LoVo (cell line): ENCODE measurements at places on chromosomes 12 and 14.

DNA sequence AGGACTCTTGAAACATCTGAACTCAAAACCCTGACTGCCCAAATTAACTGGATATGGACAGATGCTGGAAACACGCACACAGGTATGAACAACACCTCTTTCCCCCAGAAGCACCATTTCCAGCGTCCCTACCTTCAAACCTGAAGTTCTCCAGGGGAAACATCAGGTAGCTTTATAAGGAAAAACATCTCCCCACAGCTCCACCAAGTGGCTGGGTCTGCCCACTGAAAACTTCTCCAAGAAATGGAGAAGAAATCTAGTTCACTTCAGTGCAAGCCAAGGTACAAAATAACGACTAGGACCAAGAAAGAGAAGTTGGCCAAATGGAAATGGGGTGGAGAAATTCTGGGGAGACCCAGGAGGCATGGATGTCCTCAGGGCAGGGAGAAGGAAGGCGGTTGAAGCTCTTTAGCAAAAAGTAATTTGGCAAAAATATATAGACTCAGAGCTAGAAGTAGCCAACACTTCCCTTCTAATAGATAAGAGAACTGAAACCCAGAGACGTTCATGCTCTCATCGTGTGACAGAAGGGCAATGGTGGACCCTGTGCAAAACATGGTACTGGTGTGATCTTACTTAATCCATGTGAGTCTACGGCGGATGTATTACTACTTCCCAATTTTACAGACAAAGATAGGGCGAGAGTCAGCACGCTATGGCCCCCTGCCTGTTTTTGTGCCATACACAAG lies 10.5 kb upstream of the NUAK1 start:
- peak; percentile 40 for DNase-seq

DNA sequence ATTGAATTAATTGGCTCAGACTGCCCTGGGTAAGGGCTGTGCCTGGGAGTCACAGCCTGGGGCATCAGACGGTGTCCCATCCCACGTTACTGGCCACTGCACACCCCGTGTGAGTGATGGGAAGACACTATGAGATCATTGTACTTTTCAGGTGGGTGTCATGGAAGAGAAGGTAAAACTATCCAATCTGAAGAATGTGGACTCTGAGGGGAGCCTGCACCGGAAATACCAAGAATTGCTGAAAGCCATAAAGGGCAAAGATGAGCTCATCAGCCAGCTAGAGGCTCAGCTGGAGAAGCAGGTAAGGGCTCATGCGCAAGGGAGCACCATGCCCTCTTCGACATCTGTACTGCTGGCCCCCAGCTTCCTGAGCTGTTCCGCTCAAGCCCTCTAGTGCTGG lies 24.0 kb downstream of the PLEKHH1 start:
- no peak for DNase-seq

GRCh38 chr12:50725011-50725942 lies 38.6 kb upstream of the ATF1 start:
- no peak for DNase-seq

- no peak for DNase-seq
Observed at GRCh38 chr14:80152166-80152565, 59.1 kb downstream of the DIO2 start.

- no peak for DNase-seq
Observed at GRCh38 chr14:58961045-58961731, 227.3 kb upstream of the DAAM1 start.

DNA sequence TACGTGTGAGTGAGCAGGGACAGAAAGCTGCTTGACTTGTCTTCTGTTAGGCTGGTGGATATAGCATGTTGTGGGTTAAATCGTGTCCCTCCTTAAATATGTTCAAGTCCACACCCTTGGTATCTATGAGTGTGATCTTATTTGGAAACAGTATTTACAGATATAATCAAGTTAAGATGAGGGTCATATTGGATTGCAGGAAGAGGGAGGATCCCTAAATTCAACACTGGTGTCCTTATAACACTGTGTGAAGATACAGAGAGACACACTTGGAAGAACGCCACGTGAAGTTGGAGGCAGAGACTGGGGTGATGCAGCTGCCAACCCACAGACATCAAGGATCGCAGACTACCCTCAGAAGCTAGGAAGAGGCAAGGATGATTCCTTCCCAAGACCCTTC lies 275.2 kb upstream of the SSTR1 start:
- no peak for DNase-seq

GRCh38 chr14:94052662-94053061 lies 26.5 kb downstream of the OTUB2 start:
- DNase-seq, result no peak

- DNase-seq, result peak; percentile 87
Observed at GRCh38 chr14:74612350-74613021, 449 bp upstream of the LTBP2 start.

DNA sequence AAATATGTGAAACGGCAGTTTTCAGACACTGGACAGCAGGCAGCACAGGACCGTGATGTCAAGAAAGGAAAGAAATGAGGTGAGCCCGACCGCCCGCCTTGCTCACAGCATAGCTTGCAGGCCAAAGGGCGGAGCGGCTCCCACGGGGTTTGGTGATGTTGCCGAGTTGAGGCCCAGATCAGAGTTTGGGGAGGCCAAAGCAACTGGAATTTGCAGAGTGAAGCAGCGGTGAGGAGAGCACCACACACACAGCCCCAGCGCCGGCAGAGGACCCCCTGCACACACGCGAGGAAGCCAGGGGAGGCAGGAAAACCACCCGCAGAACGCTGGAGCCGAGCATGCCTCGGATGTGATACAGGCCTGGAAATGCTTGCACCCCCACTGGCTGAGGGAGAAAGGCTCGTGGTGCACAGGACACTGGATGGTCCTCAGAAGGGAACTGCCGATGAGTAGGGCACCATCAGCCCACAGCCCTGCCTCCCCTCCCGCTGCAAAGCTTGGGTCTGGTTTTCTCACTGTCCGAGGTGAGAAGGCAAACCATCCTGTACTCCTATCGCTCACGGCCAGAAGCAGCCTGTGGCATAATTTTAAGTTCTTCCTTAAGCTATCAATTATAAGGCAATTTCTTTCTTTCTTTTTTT lies 25.7 kb upstream of the PLD4 start:
- no peak for DNase-seq

DNA sequence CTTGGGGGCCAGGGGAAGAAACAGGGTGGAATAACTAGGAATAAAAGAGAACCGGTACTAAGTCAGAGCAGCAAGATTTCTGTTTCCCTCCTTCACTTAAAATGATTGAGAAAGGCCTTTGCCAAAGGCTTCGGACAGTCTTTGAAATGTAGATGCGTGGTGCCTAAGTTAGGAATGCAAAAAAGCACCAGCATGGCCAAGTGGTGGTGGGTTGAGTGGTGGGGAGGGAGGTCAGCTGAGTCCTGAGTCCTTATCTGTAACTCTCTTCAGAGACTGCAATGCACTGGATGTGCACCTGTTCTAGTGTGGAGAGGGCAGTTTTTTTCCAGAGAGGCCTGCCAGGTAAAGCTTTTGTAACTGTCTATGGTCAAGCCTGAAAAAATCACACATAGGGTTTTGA lies 919.9 kb downstream of the FSCB start:
- no peak for DNase-seq

DNA sequence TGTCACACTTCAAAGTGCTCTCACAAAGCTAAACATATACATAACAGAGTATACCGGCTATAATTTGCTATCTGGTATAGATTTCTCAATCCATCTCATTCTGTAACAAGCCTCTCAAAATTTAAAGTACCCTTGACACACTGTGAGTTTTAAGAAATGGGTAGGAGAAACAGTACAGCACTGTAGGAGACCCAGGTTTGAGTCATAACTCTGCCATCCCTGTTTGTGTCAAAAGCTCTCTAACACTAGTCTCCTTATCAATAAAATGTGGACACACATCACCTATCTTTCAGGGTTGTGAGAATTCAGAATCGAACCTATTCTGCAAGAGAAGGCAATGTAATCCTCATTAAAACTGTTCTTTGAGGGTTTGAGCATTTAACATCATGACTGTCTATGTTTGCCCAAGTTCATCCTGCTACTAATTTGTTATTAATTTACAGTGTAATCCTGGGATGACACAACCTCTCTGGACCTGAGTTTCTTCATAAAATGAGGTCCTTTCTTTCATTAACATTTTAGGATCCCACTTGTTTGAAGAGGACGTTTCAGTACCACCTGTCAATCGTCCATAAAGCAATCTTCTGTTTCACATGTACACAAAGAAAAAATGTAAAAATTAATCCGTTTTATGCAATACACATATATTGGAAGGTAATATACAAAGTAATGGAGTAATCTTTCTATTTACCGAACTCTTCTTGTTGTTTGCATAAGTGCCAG lies 12.1 kb downstream of the SPTSSA start:
- DNase-seq, result no peak

GRCh38 chr14:21071225-21072030 lies 1.3 kb downstream of the ARHGEF40 start:
- no peak for DNase-seq

- peak; percentile 90 for DNase-seq
Observed at GRCh38 chr12:114662512-114663177, 21.3 kb downstream of the TBX3 start.

GRCh38 chr12:68367903-68368302 lies 35.7 kb upstream of the MDM1 start:
- DNase-seq, result no peak

GRCh38 chr12:6646276-6647082 lies 753 bp downstream of the ACRBP start:
- no peak for DNase-seq

DNA sequence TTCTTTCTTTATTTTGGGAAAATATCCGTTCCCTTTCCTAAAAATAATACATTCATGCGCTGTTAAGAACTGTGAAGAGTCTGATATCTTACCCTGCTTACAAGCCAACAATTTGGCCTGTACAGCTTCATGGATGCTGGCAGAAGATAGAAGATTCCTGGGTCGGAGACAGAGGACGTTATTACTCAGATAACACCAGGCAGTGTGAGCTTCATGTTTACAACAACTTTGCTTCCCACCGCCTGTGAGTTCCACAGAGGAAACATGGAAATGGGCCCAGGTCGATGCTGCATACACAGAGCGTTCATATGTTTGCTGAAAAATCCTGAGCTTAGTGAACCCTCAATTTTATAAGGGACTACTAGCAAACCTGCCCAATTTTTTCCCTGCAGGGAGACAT lies 705.6 kb upstream of the SEL1L start:
- no peak for DNase-seq

DNA sequence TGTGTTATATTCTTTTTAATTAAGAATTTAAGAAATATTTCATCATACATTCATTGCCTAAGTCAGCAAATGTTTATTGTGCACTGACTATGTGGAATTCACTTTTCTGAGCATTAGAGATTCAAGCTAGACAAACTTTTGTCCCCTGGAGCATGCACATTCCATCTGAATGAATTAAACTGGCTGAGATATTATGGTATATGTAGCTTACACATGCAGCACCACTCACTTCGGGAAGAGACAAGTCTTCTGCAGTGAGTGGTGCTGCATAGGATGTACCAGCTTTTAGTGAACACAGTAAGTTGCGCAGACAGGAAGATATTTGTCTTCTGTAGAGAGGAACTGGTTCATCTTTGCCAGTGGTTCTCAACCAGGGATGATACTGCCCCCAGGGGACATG lies 318.4 kb downstream of the SYT1 start:
- DNase-seq, result no peak

DNA sequence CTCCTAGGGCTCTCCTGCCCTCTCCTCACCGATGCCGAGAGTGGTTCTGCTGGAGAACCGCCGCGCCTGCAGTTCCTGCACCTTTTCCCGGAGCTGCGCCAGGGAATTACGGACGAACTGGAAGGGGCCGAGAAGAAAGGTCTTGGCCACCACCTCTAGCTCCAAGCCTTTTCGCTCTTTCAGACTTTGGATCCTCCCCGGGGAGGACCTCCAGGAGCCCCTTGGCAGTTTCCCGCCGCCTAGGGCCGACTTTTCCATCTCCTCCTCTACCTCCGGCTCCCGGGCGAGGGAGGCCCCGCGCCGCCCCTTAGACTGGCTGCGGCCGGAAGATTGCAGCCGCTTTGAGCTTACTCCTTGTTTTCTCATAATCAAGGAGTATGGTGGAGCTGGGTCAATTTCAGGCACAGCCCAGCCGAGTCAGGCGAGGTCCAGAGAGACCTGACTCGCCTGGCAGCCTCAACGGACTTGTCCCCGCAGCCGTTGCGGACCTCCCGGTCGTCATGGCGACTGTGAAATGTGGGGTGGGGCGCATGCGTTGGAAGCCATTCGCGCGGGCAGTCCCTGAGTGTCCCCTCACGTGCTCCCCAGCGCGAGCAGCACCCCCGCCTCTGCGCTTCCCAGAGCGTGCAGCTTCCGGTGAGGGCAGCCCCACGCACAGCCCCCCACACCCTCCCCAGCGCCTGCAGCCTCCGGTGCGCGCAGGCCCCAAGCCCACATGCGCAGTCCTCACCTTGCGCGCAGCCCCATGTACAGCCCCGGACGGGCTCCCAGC lies at the start of gene DPY19L2:
Gene DPY19L2, minus strand, starts transcription at position 466 of the 772 bp plus-strand sequence. Its CDS starts 100 bp downstream, at position 366.
- no peak for DNase-seq

DNA sequence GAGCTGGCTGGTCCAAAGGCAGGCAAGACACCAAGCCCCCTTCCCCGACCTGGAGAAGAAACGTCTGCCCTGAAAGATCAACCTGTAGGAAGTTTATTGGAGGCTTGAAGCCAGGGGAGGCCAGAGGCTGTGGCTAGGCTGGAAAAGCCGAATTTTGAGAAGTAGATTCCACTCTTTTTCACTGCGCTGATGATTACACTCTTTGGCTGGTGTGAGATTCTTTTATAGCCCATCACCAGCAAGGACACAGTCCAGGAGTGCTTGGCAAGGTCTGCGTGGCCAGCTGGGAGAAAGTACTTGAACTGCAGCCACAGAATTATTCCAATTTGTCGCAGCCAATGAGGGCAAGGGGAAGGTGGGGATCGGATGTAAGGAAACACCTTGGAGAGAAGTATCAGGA lies 45.0 kb downstream of the SYNE3 start:
- no peak for DNase-seq

DNA sequence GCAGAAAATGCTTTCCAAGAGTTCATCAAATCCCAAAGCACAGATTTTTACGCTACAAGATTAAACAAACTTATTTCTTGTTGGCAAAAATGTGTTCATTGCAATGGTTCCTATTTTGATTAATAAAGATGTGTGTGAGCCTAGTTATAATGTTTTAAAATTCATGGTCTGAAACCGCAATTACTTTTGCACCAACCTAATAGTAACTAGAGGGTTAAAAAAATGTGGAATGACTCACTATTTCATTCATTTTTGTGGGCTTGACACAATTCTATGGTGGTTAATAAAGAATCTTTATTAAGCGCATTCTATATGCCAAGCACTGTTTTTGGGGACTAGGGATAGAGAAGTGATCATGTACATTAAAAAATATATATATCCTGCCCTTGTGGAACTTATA lies 38.6 kb upstream of the METAP2 start:
- no peak for DNase-seq

- peak; percentile 78 for DNase-seq
Observed at GRCh38 chr14:60723907-60724618, at the start of gene SIX4. Gene SIX4 (minus strand): TSS chr14:60724351. CDS start chr14:60724074, 277 bp downstream.

DNA sequence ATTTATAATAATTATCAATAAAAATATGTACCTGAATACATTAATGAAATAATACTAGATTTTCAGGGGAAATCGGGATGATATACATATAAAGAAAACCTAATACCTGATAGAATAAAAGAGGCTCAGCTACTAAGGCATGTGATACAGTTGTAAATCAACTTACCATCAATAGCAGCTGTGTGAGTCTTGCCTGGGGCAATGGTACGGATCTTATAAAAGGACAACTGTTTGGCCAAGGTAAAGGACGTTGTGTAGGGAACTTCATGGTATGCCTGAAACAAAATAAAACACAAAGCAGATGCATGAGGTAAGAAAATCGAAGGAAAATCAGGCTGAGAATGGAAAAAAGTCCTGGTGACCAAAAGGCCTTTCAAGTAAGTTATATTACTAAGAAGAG lies 25.4 kb downstream of the NEK9 start:
- no peak for DNase-seq

- peak; percentile 20 for DNase-seq
Observed at GRCh38 chr12:3432176-3432742, 58.7 kb upstream of the PRMT8 start.

GRCh38 chr12:27958675-27959074 lies 13.9 kb downstream of the PTHLH start:
- DNase-seq, result no peak
